Spleen (tissue), 13 donors: ENCODE measurements at places on chromosomes 12 and 14. TPM values are rescaled to one million over a fixed set of nuclear protein-coding genes. Genes with fewer than 3 reads are reported as not detected.

The CLEC2A gene
- not detected for total RNA-seq

DNA sequence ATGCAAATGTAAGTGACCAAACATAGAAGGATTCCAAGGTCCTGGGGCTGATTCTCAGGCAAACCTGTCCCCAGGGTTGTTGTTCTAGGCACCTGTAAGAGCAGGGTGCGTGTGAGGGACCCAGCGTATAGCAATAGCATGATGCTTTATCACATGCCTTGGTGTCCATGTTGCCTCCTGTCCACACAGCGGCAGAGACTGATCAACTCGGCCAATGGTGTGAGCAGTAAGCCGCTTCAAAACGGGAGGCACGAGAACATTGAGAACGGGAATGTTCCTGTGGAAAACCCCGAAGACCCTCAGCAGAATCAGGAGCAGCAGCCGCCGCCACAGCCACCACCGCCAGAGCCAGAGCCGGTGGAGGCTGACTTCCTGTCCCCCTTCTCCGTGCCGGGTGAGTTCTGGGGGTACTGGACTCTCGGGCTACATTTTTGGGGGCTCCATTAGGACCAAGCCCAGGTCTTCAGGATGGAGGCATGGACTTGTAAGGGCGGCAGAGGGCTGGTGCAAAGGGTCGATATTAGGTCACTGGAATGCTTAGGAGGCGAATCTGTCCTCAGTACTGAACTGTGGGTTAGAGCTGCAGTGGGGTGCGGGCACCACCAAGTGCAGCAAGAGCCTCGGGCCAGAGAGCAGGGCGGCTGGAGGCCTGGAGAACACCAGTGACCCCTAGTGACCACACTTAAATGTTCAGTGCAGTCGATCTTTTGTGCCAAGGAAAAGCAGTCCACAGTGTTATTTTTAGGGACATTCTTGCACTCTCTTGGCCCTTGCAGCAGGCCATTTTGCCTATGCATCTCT is 57.2 kb upstream of the RIN3 start:
- DNase-seq = peak; percentile 91

GRCh38 chr12:131829791-131830334 is 1.7 kb downstream of the MMP17 start:
- no peak for DNase-seq

GRCh38 chr12:65916991-65917695 is 92.9 kb downstream of the HMGA2 start:
- no peak for DNase-seq

GRCh38 chr12:56104815-56105608 is 653 bp downstream of the PA2G4 start:
- DNase-seq = peak; percentile 82

- DNase-seq = no peak
Observed at GRCh38 chr12:19850346-19851065, 411.2 kb downstream of the AEBP2 start.

DNA sequence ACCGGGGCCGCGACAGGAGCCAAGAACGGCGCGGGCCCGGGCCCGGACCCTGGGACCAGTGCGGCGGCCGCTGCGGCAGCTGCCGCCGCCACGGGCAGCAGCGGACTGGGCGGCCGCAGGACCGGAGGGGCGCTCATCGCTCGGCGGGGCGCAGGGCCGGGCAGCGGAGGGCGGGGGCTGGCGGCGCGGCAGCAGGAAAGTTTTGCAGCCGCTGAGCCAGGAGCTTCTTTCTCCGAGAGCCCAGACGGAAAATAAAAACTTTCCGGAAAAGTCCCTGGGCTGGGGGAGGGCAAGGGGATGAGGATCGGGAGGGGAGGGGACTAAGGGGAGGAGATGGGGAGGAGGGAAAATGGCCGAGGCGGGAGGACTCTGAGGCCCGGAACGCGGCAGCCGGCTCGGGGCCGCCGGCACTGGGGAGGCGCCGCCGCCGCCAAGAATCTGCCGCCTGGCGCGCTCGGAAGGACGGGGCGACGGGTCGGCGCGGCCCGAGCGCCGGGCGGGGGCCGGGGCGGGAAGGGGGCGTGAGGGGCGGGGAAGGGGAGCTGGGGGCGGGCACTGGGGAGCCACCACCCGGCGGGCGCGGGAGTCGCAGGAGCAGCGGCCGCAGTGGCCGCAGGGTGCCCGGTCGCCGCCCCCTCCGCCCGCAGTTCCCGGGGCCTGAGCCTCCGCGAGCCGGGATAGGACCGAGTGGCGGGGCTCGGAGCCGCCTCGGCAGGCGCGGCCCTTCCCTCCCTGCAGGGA is at the start of gene PRKD1:
Gene PRKD1 (minus strand): TSS at position 472 of the 741 bp plus-strand sequence.
- peak; percentile 81 for DNase-seq

DNA sequence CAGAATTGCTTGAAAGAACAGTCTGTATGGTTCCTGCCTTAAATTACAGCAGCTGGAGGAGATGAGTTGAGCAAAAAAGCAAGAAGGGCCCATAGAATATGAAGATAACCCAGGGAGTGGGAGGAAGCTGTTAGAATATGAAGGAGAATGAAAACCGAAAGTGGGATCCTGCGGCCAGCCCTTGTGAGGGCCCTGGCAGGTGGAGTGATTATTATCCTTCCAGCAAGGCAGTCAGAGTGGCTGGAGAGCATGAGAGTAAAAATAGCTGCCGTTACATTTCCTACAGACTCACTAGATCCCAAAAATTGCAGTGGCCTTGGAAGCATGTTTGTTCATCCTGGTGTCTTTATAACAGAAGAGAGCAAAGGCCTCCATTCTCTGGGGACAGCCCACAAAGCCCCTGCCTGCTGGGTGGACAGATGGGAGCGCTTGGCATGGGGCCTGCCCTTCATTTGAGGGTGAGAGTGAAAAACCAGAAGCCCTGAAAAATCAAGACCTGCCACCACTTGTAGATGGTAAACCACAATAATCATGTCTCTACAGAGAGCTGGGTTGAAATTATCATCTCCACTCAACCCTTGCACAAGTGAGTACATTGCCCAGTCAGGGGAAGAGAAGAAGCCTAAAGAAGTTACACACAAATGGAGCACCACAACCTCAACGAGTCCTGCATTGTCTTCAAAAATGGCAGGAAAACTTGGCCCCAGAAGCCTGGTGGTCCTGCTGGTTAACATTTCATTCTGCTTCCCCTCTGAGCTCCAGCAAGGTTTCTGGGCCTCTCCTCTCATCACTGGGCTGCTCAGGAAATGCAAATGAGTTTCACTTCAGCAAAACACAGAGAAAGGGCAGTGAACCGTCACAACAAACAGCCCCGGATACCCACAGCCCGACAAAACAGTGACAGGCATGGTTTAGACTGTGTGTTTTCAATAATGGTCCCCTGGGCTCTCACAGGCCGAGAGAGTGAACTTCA is 20.5 kb downstream of the ZDHHC22 start:
- peak; percentile 79 for DNase-seq

GRCh38 chr14:50038398-50039119 is 77.8 kb downstream of the VCPKMT start:
- DNase-seq = no peak
